ENCODE measurements at places on chromosomes 6 and 20.

GRCh38 chr6:6565488-6565887, 23.0 kb upstream of the LY86 start:
- DNase-seq: no peak

DNA sequence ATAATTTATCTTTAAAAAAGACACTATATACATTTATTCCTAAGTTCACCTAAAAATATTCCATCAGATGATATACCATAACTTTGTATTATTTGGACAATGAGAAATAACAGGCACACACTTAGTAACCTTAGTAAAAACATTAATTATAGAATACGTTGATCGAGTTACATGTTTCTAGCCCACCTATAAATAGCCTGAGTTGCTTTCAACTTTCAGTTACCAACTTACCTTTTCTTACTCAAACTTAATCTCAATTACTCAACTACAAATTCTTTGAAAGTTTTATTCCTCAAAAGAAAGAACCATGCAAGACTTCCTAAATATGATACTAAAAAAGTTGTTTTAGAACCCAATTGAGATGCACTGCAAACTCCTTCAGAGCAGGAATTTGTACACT, 12.2 kb downstream of the ARHGAP18 start:
- DNase-seq: no peak

- DNase-seq: no peak
These were observed 4.2 kb upstream of the TENT5A start for GRCh38 chr6:81756690-81757089.

- DNase-seq: no peak
These were observed 521.7 kb downstream of the EPM2A start for GRCh38 chr6:145213614-145214013.

- DNase-seq: no peak
These were observed 105.8 kb downstream of the UTRN start for GRCh38 chr6:144390886-144391285.

GRCh38 chr20:3781153-3781910, at the start of gene SPEF1:
Gene SPEF1, minus strand, starts transcription at chr20:3781448. Its CDS starts 161 bp downstream, at chr20:3781287.
- no peak for DNase-seq

DNA sequence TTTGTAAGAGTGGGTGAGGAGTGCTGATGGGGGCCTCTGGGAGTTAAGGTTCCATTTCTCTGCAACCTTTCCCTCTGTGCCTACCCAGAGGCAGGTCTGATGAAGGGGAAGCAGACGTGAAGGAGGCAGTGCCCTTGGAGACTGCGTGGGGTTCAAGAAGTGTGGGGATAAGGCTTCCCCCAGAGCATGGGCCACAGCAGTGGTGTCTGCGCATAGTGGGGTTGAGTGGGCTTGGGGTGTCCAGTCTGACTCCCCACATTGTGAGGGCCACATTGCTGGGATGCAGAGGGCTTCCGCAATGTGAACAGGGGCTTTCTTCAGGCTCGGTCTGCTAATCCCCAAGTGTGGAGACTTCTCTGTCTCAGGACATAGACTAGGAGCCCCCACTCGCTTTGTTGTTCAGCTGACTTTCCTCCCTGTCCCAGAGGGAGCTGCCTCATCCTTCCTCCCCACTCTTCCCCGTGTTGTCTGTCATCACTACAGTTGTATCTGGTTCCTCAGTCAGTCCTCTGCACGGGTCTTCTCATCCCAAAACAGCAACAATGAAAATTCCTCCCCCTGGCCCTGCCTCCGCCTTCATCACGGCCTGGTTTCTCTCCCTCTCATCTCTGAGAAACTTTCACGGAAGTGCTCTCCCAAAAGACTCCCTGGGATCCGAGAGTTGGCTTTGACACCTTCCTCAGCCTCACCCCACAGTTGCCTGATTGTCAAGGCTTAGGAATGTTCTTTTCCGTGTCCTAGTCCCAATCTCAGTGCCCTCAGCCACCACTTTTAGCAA, 2.8 kb downstream of the EBF4 start:
- no peak for DNase-seq

- DNase-seq: no peak
These were observed 32.4 kb upstream of the PBOV1 start for GRCh38 chr6:138250513-138251247.
